ENCODE measurements at places on chromosomes 3 and 15.

- DNase-seq = no peak
Measured at GRCh38 chr15:56959318-56959648, 40.8 kb downstream of the TCF12 start.

DNA sequence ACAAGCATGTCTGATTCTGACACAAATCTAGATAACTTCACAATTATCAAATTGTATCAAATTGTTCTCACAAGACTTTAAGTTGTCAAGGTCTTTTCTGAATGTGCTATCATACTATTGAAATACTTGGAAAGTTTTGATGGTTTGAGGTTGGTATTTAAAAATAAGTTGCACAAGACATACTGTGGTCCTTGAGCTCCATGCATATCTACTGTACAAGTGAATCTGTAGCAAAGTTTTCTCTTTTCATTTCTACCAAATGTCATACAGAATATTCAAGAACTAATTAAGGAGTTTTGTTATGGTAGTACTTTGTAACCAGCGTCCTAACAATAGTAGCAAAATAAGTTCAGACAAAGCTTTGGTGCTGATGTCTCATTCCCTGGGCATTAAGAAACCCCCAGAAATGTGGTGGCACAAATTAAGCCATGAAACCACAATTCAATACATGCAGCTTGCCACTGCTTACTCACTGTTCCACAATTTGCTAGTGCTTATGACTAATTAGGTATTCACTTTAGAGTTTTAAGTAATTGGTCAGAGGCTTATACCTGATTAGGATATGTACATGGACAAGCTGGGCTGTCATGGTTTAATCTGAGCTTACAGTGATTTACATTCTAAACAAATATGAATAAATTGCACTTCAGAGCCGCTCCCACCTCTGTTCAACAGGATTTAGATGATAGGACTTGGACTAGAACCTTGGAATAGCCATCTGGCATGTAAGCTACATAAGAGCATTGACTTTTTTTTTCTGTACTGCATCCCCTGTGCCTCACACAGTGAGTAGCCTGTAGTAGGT is 8.8 kb downstream of the TBC1D23 start:
- DNase-seq = no peak

GRCh38 chr3:16127249-16127648 is 47.2 kb upstream of the GALNT15 start:
- DNase-seq = no peak

- DNase-seq = no peak
Measured at GRCh38 chr15:41901431-41901830, 7.6 kb upstream of the SPTBN5 start.

DNA sequence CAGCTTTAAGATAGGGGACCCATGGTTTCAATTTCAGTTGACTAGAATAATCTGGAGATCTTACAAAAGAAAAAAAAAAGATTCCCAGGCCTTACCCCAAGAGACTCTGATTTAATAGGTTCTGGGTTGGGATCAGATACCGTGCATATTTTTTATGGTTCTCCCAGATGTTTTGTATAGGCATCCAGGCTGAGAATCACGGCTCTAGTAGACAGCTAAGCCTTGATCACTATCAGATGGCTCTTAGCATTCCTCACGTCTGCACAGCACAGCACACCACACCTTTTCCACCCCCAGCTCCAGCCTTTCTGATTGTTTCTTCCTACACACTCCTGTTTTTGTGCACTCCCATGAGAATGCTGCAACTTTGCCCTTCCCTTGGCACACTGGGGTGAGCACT is 40.8 kb downstream of the TMEM45A start:
- no peak for DNase-seq

All from left lobe of liver (tissue), 2 donors.